T-helper 2 cell treated with Interferon-gamma antibody and Interleukin-4, amounts not matched to agents 5 μg/mL and 100 μg/mL, for 36 hours (primary cell): ENCODE measurements at places on chromosomes 4 and X.

- peaks cover 37% of the 10 kb centered on the region for H3K4me1 ChIP-seq
- no peaks in the 10 kb centered on the region for H3K36me3 ChIP-seq
- H3K27me3 ChIP-seq = peaks cover 41% of the 10 kb centered on the region
- no peak overlapping the region for H3K27ac ChIP-seq
- DNase-seq = no peak
Observed at GRCh38 chrX:72125331-72126047, 6.2 kb downstream of the RTL5 start.

GRCh38 chr4:111943796-111944203 lies 201.5 kb upstream of the FAM241A start:
- no peaks in the 10 kb centered on the region for H3K4me1 ChIP-seq
- DNase-seq = no peak
- no peaks in the 10 kb centered on the region for H3K36me3 ChIP-seq
- H3K27ac ChIP-seq = no peak overlapping the region

DNA sequence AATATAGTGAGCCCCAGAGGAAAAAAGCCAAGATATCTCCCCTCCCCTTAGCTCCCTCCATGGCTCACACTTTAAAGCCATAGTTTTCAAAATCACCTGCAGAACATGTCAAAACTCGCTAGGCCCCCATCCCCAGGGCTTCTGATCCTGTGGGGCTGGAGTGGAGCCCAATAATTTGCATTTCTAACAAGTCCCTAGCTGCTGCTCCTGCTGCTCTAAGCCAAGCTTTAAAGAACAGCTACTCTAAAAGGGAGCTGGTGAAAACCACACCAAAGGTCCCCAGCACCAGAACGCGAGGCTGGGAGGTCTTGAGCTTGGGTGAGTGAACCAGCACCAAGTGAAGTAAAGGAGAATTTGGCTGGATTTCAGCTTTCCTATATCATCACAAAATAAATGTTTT lies 237.1 kb downstream of the ZNF674 start:
- H3K36me3 ChIP-seq = no peaks in the 10 kb centered on the region
- no peak overlapping the region for H3K27ac ChIP-seq
- no peak for DNase-seq

- H3K36me3 ChIP-seq = no peaks in the 10 kb centered on the region
- H3K27me3 ChIP-seq = peaks cover 5% of the 10 kb centered on the region
- H3K4me1 ChIP-seq = no peaks in the 10 kb centered on the region
- H3K27ac ChIP-seq = no peak overlapping the region
Observed at GRCh38 chr4:73621357-73621756, 1.1 kb upstream of the RASSF6 start.

DNA sequence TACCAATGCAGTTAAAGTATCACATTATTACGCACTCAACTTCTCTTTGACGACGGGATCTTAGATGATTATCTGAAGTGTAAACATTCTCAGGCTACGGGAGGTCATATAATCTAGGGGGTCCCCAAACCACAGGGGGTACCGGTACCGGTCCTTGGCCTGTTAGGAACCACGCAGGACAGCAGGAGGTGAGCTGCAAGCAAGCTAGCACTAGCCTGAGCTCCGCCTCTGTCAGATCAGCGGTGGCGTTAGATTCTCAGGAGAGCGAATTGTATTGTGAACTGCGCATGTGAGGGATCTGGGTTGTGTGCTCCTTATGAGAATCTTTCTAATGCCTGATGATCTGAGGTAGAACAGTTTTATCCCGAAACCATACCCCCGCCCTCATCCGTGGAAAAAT lies 20.6 kb upstream of the PRR27 start:
- DNase-seq = no peak
- no peak overlapping the region for H3K4me3 ChIP-seq
- no peak overlapping the region for H3K27ac ChIP-seq
- H3K36me3 ChIP-seq = no peaks in the 10 kb centered on the region
- H3K4me1 ChIP-seq = no peaks in the 10 kb centered on the region
- no peaks in the 10 kb centered on the region for H3K27me3 ChIP-seq

DNA sequence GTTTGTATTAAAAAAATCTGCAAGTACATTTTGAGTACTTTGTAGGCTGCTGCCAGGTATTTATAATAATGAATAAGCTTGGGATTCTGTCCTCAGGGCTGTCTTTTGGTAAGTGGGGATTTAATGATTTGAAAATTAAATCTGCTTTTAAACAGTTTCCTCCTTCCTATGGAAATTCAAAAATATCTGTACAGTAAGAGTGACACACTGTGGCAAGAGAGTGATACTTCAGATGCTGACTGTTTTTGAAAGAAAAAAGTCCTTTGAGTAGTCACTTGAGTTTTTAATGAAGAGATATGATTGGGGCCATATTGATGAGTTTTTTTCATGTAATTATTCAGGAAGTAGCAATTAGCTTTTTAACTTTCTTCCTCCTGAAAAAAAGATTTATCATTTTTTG lies 49.2 kb downstream of the SMARCAD1 start:
- H3K27me3 ChIP-seq = no peaks in the 10 kb centered on the region
- H3K4me1 ChIP-seq = peaks cover 3% of the 10 kb centered on the region
- H3K4me3 ChIP-seq = no peak overlapping the region

GRCh38 chr4:124431653-124432192 lies 280.8 kb downstream of the ANKRD50 start:
- no peaks in the 10 kb centered on the region for H3K4me1 ChIP-seq
- no peak for DNase-seq
- H3K27me3 ChIP-seq = no peaks in the 10 kb centered on the region
- H3K36me3 ChIP-seq = no peaks in the 10 kb centered on the region
- no peak overlapping the region for H3K4me3 ChIP-seq

DNA sequence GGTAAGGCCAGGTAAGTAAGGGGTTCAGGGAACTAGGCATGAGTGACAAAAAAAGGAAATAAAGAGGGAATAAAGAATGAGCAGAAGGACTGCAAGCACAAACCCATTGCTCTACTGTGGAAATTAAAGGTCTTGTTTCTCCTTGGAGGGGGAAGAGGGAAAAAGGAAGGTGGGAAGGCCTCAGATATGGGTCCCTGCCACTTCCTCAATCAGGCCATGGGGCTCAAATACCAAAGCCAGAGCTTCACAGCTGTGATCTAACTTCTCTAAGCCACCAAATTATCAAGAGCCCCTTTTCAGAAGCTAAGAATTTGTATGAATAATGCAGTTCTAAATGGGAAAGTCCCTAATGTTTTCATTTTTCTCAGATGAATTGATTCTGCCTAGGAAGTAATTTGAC lies 4.7 kb downstream of the USP51 start:
- H3K4me3 ChIP-seq = no peak overlapping the region
- DNase-seq = no peak
- no peaks in the 10 kb centered on the region for H3K27me3 ChIP-seq
- no peak overlapping the region for H3K27ac ChIP-seq
- H3K36me3 ChIP-seq = no peaks in the 10 kb centered on the region
- H3K4me1 ChIP-seq = peaks cover 8% of the 10 kb centered on the region

DNA sequence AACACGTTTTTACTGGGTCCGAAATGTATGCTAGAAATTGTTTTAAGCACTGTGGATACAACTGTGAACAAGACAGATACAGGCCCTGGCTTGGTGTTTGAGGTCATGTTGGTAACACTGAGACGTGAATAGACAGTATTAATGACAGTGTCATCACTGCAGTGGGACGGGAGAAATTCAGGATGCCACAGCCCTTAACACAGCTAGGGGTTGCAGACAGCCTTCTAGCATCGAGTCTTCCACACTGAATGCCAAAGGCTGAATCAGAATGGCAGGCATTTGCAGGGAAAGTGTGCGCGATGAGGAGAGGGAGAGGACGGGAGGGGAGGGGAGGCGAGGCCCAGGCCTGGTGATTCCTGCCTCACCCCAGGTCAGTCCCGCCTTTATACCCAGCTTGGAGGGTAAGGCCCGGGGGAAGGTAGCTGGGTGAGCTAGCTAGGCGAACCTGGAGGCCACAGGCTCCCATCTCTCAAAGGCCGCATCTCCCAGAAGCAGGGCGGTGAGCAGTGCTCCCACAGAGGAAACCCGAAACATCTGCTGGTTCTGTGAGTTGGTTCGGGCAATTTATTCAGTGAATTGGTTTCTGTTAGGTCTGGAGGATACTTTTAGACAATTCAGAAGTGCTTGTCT lies 44.1 kb upstream of the CLDN24 start:
- no peak for DNase-seq
- no peaks in the 10 kb centered on the region for H3K4me1 ChIP-seq
- no peaks in the 10 kb centered on the region for H3K36me3 ChIP-seq
- no peak overlapping the region for H3K4me3 ChIP-seq
- no peak overlapping the region for H3K27ac ChIP-seq

GRCh38 chr4:86218746-86219473 lies 140.9 kb downstream of the MAPK10 start:
- H3K27me3 ChIP-seq = no peaks in the 10 kb centered on the region
- DNase-seq = no peak
- no peak overlapping the region for H3K4me3 ChIP-seq
- no peaks in the 10 kb centered on the region for H3K4me1 ChIP-seq

DNA sequence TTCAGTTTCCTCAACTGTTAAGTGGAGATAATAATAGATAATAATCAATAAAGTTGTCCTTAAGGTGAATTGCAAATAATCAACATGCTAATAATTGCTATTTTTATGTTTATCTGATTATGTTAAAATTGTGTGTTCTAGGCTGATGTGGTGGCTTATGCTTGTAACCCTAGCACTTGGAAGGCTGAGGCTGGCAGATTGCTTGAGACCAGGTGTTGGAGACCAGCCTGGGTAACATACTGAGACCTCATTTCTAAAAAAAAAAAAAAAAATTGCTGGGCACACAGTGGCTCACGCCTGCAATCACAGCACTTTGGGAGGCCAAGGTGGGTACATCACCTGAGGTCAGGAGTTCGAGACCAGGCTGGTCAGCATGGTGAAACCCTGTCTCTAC lies 175.2 kb downstream of the GC start:
- DNase-seq = no peak
- no peaks in the 10 kb centered on the region for H3K4me1 ChIP-seq
- no peak overlapping the region for H3K27ac ChIP-seq
- H3K27me3 ChIP-seq = no peaks in the 10 kb centered on the region

- DNase-seq = no peak
- no peak overlapping the region for H3K27ac ChIP-seq
- H3K4me1 ChIP-seq = no peaks in the 10 kb centered on the region
- no peak overlapping the region for H3K4me3 ChIP-seq
- no peaks in the 10 kb centered on the region for H3K27me3 ChIP-seq
Observed at GRCh38 chr4:130336585-130337217, 1240.7 kb downstream of the C4orf33 start.

GRCh38 chrX:43474321-43474720 lies 181.8 kb upstream of the MAOA start:
- H3K4me1 ChIP-seq = no peaks in the 10 kb centered on the region
- H3K36me3 ChIP-seq = no peaks in the 10 kb centered on the region
- H3K27me3 ChIP-seq = no peaks in the 10 kb centered on the region
- H3K4me3 ChIP-seq = no peak overlapping the region
- no peak for DNase-seq

DNA sequence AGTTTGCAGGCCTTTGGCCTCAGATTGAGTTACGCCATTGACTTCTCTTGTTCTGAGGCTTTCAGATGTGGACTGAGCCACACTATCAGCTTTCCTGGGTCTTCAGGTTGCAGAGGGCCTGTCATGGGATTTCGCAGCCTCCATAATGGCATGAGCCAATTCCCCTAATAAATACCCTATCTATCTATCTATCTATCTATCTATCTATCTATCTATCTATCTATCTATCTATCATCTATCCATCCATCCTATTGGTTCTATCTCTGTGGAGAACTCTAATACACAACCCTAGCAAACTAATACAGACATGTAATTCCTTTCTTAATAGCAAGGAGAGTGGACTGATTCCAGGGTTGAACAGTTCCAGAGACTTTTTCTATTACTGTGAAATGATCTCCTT lies 9.5 kb upstream of the STIM2 start:
- H3K27ac ChIP-seq = no peak overlapping the region
- no peak overlapping the region for H3K4me3 ChIP-seq
- H3K36me3 ChIP-seq = no peaks in the 10 kb centered on the region
- H3K27me3 ChIP-seq = peaks cover 9% of the 10 kb centered on the region
- DNase-seq = no peak
- H3K4me1 ChIP-seq = peaks cover 6% of the 10 kb centered on the region

DNA sequence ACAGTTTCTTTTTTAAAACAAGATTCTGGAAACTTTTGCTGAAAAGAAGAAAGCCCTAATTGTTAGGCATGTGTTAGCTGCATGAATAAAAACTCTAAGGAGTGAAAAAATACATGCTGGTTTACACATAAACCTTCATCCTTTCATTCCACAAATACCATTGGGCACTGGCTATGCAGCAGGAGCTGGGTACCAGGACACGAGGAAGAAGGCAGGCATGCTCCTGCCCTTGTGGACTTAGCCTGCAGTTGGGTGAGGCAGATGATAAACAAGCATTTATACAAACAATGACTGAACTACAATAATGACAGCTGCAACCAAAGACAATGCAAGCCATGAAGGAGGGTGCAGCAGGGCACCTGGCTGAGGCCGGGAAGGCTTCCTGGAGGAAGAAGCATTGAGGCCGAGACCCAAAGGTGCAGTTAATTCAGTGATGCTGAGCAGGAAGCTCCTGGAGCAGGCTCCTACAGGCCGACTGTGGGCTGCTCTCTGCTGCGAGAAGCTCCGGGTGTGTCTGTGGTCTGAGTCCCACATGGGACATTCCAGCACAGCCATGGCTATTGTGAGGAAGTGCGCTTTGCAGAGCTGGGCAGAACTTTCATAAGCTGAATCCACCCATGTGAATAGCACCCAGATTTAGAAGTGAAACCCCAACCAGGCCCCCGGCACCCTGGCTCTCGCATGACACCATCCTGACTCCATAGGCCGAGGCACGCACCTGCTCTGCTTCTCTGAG lies 44.0 kb upstream of the MXD4 start:
- H3K36me3 ChIP-seq = no peaks in the 10 kb centered on the region
- H3K4me3 ChIP-seq = no peak overlapping the region
- H3K4me1 ChIP-seq = no peaks in the 10 kb centered on the region
- DNase-seq = no peak

GRCh38 chr4:53489279-53489889 lies 101.9 kb downstream of the LNX1 start:
- H3K27me3 ChIP-seq = peaks cover 18% of the 10 kb centered on the region
- no peak overlapping the region for H3K4me3 ChIP-seq
- H3K36me3 ChIP-seq = no peaks in the 10 kb centered on the region
- H3K4me1 ChIP-seq = no peaks in the 10 kb centered on the region

GRCh38 chr4:1612278-1613098 lies 71.6 kb downstream of the FAM53A start:
- H3K27me3 ChIP-seq = no peaks in the 10 kb centered on the region
- H3K4me3 ChIP-seq = no peak overlapping the region
- no peaks in the 10 kb centered on the region for H3K36me3 ChIP-seq

DNA sequence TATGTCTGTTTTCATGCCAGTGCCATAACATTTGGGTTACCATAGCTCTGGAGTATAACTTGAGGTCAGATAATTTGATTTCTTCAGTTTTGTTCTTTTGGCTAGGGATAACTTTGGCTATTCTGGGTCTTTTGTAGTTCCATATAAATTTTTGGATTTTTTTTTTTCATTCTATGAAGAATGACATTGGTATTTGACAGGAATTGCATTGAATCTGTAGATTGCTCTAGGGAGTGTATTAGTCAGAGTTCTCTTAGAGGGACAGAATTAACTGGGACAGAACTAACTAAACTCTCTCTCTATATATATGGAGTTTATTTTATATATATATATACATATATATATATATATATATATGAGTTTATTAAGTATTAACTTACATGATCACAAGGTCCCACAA lies 32.2 kb upstream of the SLIT2 start:
- no peaks in the 10 kb centered on the region for H3K4me1 ChIP-seq
- H3K4me3 ChIP-seq = no peak overlapping the region
- no peak overlapping the region for H3K27ac ChIP-seq
- no peak for DNase-seq
- H3K36me3 ChIP-seq = no peaks in the 10 kb centered on the region
